ENCODE measurements at places on chromosomes 2 and 18.

- DNase-seq, result peak; percentile 80
Observed at GRCh38 chr2:168773719-168774521, 28.5 kb upstream of the NOSTRIN start.

DNA sequence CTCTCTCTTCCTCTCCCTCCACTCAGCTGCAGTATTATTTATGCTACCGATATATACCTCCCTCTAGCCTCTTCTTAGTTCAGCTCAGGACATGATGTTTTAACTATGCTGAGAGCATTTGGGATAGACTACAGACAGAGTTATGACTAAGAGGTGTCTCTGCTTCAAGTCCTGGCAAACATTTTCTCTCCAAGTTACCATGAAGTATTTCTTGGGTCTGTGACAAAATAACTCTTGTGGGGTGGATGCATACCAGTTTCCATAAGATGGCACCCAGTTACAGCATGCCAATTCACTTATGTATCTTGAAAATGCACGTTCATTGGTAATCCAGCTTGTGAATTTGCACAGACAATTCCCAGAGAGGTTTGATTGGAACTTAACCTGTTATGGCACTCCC, 737.6 kb downstream of the SLC4A3 start:
- DNase-seq, result no peak

DNA sequence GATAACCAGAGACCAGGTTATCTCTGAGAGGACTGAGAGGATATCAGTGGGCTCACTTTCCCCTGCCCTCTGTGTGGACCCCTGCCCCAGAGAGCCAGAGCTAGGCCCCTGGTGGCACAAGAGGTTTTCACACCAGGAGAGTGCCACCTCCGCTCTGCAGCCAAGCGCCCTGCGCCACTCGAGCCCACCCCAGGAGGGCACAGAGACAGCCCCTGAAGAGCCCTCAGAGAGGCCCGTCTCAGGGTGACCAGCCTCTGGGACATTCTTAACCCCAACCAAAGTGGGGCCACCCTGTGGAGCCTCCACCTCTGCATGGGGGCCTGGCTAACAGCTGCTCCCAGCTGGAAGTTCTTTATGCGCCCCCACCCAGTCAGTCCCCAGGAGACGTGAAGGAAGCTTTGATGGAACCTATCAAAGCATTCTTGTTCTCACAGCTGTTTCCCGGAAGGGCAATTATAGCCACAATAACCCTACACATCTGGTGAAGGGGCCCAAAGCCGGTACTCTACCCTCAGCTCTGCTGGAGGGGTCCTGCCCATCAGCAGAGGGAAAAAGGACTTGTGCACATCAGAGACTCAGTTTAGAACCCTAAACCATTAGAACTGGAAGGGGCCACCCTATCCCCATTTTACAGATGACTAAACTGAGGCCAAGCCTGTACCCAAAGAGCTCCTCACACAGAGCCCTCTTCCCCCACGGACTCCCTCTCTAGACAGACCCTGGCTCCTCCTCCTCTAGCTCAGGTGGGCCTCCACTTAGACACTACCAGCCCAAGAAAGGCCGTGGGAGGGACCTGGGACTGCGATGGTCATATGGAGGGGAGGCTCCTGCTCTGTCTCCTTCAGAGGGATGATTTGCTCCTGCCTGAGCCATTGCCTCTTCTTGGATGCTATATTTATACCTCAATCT, 101.1 kb downstream of the ZFP36L2 start:
- no peak for DNase-seq

DNA sequence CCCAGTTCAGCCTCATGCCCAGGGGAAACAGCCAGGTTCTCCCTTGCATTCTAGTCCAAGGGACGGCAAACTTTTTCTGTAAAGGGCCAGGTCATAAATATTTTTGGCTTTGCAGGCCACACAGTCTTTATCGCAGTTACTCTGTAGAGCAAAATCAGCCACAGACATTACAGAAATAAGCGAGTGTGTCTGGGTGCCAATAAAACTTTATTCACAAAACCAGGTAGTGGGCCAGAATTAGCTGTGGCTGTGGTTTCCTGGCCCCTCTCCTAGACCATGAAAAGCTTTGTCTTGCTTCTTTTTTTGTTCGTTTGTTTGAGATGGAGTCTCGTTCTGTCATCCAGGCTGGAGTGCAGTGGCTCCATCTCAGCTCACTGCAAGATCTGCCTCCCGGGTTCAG, 80.1 kb downstream of the EIPR1 start:
- DNase-seq, result no peak

DNA sequence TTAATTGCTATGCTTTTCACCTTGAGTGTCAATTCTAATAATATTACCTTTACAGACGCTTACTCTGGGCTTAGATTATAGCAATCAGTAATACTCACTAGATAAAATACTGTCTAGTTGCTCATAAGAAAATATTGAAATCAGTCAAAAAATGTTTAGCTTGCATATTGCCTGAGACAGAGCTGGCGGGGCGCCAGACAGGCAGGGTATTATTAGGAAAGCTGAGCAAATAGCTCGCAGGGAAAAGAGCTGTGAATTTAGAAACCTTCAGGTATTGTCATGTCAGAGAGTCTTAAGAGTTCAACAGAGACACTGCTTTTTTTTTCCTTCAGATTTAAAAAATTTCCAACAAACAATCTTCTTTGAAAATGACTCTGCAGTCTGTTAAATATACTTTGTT, 118.4 kb downstream of the MEIS1 start:
- DNase-seq, result peak; percentile 80

- DNase-seq, result no peak
Observed at GRCh38 chr2:240168546-240169361, 28.3 kb upstream of the OTOS start.

DNA sequence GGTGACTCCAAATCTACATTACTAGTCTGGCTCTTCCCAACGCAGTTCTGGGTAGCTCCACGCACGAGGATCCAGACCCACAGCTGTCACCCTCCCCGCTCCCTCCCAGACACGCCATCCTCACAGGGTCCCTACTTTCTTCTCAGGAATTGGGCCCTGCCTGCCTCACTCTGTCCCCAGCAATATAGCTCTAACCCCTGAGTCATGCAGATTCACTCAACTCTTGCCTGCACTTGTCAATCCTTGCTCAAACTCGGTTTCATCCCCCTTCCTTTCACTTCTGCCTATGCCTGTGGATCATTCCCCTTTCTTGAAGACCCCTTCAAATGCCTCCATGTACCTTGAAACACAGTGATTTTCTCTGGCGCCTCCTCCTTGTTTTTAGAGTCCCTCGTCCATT, 5.0 kb downstream of the ST8SIA5 start:
- no peak for DNase-seq

GRCh38 chr2:138356178-138356577, 145.4 kb upstream of the SPOPL start:
- DNase-seq, result no peak

DNA sequence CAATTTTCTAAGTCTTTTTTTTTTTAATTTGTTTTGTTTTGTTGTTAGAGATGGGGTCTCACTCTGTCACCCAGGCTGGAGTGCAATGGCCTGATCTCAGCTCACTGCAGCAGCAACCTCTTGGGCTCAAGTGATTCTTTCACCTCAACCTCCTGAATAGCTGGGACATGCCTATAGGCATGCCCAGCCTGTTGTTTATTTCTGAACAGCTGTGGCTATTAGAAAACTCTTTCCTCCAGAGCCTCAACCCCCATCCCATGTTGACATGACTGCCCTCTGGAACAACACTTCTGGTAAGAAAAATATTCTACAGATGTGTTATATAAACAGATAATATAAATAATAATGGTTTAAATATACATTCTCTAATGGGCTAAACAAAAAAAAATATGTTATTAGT, 44.4 kb upstream of the TWSG1 start:
- no peak for DNase-seq

DNA sequence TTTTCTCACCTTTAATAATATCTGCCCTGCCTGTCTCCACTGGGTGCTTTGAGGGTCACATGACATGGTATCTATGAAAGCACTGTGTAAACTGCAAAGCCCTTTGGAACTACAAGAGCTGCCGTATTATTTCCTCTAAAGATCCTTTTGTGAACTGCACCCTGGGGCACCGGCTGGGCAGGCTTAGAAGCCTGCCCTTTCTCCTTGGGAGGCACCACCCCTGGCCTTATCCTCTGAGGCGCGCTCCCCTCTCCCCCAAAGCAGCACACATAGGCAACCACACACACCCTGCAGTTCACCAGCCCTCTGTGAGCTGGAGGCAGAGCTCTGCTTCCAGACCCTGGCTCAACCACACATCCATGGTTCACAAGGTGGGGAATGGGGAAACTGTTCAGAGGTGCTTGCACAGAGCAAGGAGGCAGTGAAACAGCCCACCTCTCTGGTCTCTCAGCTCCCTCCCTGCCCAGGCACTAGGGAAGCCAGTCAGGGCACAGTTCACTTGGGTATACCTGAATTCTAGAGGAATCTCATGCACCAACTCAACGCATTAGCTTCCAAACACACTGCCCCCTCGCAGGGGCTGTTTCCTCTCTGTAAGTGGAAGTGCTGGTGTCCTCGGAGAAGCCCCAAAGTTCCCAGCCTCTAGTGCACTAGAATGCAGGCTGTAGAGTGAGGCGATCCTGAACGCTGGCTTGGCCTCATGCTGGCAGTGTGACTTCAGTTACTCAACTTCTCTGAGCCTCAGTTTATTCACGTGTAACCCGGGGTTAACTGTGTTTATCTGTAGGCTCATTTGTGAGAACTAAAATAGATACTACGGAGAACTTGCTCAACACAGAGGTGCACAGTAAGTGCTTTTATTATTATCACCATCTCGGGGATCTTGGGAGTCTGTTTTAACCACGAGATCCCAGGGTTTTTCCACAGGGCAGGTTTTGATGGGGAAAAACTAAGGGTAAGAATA, 11.0 kb downstream of the SIGLEC15 start:
- no peak for DNase-seq

- no peak for DNase-seq
Observed at GRCh38 chr2:127081826-127082633, 24.9 kb downstream of the BIN1 start.

- no peak for DNase-seq
Observed at GRCh38 chr2:42835577-42836371, 43.4 kb upstream of the HAAO start.

- DNase-seq, result no peak
Observed at GRCh38 chr18:13488281-13488929, 238.0 kb downstream of the FAM210A start.

DNA sequence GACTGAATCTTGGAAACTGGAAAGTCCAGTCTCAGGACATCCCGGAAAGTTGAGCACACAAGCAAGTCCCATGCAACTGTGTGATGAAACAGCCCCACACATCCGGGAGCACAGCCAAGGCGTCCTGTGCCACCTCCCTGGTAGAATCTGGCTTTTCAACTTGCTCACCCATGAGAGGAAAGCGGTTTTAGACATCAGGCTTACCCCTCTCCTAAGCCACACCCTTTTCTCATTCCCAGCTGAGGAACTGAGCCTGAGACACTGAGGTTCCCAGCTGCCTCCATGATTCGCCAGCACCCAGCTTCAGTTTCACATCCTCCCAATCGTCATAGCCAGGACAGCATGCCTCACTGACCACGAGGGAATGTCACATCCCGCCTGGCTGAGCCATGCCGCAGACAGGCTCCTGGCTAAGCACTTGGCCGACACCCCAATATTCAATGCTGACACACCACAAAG, 60.3 kb downstream of the STEAP3 start:
- DNase-seq, result no peak

DNA sequence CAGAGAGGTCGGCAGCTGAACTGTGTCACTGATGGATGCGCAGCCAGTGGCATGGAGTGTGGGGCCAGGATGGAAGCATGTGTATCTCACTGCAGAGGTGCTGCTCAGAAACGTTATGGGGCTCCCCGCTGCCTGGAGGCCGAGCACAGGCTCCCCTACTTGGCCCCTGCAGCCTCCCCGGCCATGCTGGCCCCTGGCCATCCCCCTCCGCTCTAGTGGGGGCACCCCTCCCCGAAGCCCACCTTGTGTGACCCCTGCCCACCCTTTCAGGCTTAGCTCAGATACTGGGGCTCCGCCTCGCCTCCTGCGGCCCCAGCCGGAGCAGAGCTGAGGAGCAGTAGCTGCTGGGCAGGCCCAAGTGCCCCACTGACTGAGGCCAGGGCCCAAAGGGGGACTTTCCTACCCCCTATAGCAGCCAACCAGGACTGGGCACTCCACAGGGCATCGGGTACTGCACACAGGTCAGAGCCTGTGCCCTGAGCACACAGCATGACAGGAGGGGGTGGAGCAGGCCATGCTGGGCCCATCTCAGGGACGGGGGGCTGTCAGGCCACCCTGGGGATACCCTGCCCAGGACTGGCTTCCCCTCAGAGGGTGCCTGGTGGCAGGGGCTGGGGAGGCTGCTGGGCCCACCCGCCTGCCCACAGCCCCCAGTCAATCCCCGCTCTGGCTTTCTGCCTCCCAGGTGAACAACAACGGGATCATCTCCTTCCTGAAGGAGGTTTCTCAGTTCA, 31.3 kb downstream of the SNED1 start:
- no peak for DNase-seq

- DNase-seq, result no peak
Observed at GRCh38 chr2:69225933-69226332, 161.1 kb downstream of the GFPT1 start.

- DNase-seq, result no peak
Observed at GRCh38 chr2:60612033-60612432, 58.6 kb upstream of the BCL11A start.

DNA sequence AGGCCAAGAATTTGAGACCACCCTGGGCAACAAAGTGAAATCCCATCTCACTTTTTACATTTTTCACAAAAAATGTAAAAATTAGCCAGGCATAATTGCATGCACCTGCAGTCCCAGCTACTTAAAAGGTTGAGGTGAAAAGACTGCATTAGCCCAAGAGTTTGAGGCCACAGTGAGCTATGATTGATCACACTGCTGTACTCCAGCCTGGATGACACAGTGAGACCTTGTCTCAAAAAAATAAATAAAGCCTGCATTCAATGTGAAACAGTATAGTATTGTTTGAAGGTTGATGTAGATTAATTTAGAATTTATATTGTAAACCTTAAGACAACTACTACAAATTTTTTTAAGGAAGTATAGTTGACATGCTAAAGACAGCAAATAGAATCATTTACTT, 53.5 kb downstream of the TBC1D8 start:
- no peak for DNase-seq

DNA sequence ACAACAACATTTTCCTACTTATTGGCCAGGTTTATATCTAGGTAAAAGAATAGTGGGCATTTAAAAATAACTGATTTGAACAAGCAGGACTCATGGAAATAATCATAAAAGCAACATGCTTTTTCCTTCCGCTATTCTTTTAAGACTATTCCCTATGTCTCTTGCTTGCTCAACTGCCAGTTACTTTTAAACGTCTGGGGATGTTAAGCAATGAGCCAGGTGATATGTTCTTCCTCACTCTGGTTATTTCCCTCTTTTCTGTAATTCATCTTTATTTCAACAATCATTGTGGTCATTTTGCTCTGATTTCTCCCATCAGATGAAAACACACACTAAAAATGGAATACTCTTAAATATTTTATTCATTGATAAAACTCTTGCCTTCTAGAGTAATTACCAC, 33.4 kb upstream of the SLC8A1 start:
- no peak for DNase-seq

DNA sequence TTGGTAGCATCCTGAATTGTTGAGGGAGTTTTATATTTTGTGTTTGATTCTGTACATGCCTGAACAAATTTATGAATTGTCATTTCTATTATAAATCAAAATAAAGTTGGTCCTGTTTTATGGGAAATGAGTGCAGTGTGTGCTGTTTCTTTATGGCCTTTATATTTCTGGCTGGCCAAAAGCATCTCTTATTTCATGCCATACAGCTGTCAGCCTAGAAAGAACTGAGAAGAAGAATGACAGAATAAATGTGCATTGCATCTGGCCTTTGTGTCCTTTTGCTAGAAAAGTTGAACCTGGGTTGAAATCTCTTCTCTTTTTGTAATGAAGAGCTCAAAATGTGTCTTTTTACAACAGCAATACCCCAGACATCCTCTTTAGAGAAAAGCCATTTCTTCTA, 474.7 kb upstream of the LRATD1 start:
- DNase-seq, result no peak

- DNase-seq, result peak; percentile 66
Observed at GRCh38 chr18:44625386-44625785, 55.3 kb upstream of the SETBP1 start.

All from COR-L47 (cell line).